ENCODE measurements at places on chromosomes 13 and 19.

- no peak for DNase-seq
Observed at GRCh38 chr13:94481941-94482340, 2.5 kb upstream of the DCT start.

- DNase-seq, result peak; percentile 85
Observed at GRCh38 chr19:10644260-10645007, 9.7 kb upstream of the ILF3 start.

DNA sequence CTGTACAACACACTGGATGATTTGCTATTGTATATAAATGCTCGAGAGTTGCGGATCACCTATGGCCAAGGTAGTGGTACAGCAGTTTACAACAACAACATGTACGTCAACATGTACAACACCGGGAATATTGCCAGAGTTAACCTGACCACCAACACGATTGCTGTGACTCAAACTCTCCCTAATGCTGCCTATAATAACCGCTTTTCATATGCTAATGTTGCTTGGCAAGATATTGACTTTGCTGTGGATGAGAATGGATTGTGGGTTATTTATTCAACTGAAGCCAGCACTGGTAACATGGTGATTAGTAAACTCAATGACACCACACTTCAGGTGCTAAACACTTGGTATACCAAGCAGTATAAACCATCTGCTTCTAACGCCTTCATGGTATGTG, 21.5 kb downstream of the OLFM4 start:
- DNase-seq, result no peak

DNA sequence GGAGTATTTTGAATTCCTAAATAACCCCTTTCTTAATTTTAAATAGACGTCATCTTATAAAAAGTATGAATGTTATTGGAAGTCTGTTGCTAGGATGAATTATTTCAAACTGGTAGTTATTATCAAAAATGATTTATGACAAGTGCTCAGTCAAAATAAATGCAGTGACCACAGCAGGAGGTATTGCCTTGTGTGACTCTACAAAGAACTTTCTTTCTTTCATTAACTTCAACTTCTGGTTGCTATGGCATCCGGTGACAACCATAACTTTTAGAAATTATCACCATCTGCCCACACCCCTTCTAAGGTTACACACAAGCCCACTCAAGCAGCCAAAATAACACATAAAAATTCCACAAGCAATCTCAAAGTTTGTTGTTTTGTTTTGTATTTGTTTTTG, 189.9 kb downstream of the DACH1 start:
- no peak for DNase-seq

DNA sequence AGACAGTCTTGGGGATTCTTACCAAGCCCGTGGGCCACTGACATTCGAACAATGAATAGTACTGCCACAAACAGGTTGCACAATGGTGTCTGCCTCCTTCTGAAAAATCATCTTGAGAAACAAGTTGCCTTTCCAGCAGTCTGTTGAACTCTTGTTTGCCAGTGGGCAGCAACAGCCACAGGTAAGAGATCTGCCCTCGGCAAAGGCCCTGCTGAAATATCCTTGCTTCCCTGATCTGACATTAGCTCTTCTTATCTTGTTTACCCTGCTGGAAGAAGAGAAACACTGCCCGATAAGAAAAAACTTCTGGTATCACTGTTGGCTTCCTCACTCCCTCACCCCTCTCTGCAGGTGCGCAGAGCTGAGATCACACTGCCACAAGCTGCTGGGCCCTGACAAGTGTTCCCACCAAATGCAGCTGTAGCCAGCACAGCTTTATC, 2.0 kb downstream of the DOCK9 start:
- DNase-seq, result no peak

GRCh38 chr19:41887711-41888382, 4.9 kb downstream of the ARHGEF1 start:
- peak; percentile 84 for DNase-seq

DNA sequence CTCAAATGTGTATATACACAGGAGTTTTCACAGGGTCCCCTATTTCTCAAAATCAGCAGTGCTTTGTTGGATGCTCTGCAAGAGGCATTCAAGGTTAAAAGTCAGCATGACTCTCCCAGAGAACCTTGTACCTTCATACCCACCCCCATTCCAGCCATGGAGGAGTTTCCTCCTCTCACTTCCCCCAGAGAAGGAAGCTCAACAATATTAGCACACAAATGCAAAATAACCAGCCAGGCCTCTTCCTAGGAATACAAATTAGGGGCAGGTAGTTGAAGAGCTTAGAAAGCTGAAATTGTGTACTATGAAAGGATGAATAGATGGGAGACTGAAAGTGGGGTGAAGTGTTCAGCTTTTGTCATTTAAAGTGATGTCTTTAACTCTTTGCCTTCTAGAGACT, 43.8 kb downstream of the SPRY2 start:
- DNase-seq, result no peak

DNA sequence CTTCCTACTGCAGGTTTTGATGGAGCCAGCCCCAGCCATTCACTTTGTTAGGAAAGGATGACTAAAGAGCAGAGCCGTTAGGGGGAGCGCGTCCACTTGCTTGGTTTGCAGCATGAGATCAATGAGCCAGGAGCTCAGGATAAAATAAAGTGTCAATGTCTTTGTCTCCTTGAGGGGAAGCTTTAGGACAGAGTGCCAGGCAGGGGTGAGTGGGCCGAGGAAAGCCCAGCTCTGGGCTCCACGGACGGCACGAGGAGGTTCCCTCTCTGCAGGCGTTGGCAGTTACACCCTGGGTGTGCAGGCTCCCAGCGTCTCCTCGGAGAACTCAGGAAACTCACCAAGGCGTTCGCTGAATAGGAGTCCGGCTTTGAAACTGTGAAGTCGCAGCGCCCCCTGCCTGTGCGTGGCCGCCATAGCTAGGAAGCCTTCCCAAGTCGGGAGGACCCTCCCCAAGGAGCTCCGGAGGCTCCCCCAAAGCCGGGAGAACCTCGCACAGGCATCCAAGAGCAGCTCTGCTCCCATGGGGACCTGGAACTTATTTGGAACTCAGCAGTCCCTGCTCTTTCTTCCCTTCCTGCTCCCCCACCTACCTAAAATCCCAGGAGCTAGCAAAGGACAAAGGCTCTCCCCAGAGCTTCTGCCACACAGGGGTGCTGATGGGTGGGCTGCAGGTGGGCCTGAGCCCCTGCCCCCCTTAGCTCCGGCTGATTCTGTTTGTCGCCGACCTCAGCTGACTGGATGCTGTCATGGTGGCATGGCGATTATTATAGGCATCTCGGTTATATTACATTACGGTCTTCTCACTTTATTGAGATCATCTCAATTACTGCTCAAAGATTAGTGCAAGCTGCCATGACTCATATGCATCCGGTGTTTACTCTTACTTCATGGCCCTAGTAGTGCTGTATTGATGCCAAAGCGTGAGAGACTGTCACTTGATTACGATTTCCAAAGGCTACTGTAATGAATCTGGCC, 34.4 kb downstream of the GSX1 start:
- DNase-seq, result peak; percentile 63

- no peak for DNase-seq
Observed at GRCh38 chr13:102643656-102644055, 46.9 kb downstream of the TPP2 start.

DNA sequence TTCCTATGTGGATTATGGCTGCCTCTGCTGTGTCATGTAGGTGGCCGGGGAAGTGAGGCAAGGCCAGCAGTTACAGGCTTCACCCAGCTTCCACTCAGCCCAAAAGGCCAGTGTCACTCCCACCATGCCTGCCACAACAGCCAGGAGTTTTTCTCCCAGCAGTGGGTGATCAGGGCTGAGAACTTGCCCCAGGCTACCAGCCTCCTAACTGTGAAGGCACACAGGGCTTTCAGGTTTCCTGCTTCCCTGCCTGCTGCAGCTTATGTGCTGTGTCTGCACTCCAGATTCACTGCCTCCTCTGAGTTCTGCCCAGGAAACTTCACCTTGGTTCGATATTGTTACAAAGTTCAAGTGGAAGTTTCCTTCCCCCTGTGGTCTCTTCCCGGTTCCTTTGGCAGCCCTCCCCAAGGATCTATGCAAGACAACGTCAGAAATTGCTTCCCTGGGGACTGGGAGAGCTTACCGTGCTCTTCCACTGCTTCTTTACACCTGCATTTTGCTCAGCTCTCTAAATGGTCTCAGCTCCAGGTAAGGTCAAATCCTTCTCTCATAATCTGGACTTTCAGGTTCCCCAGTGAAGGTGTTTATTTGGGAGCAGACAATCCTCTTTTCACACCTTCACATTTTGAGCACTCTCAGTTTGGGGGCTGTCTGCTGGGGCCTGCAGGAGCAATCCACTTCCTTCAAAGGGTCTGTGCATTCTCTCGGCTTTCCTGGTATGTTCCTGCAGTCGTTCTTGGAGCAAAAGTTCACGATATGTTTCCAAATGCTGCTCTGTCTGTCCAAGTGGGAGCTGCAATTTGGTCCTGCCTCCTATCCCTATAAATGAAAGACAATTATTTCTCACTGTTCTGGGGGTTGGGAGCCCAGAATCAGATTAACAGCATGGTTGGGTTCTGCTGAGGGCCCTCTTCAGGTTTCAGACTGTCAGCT, 1730.1 kb upstream of the PRR20A start:
- no peak for DNase-seq

DNA sequence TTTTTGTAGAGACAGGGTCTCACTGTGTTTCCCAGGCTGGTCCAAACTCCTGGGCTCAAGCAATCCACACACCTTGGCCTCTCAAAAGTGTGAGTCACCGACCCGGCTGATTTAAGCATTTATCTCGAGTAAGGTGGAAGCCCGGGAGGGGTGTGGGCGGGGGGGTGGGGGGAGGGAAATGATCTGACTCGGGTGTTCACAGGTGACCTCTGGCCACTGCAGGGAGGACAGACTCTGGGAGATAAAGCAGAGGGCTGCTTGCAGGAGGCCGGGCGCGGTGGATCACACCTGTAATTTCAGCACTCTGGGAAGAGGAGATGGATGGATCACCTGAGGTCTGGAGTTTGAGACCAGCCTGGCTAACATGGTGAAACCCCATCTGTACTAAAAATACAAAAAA, 7.9 kb downstream of the DENND1C start:
- no peak for DNase-seq

GRCh38 chr19:50510121-50510670, 795 bp downstream of the JOSD2 start:
- no peak for DNase-seq

GRCh38 chr19:33152176-33152575, 20.3 kb downstream of the WDR88 start:
- DNase-seq, result no peak

GRCh38 chr13:49022472-49023144, 46.9 kb downstream of the FNDC3A start:
- DNase-seq, result no peak

GRCh38 chr13:109166804-109167203, 537.4 kb downstream of the MYO16 start:
- no peak for DNase-seq

GRCh38 chr13:112341976-112342735, 34.0 kb upstream of the SPACA7 start:
- DNase-seq, result no peak

- no peak for DNase-seq
Observed at GRCh38 chr19:39438270-39438934, 2.7 kb upstream of the RPS16 start.

- DNase-seq, result no peak
Observed at GRCh38 chr13:59562924-59563323, 600.8 kb downstream of the DIAPH3 start.

- no peak for DNase-seq
Observed at GRCh38 chr13:32060401-32060878, 28.9 kb downstream of the FRY start.

- no peak for DNase-seq
Observed at GRCh38 chr19:2813235-2814160, 6.2 kb upstream of the ZNF554 start.

- DNase-seq, result peak; percentile 62
Observed at GRCh38 chr13:49240017-49240416, 7.7 kb upstream of the CDADC1 start.

DNA sequence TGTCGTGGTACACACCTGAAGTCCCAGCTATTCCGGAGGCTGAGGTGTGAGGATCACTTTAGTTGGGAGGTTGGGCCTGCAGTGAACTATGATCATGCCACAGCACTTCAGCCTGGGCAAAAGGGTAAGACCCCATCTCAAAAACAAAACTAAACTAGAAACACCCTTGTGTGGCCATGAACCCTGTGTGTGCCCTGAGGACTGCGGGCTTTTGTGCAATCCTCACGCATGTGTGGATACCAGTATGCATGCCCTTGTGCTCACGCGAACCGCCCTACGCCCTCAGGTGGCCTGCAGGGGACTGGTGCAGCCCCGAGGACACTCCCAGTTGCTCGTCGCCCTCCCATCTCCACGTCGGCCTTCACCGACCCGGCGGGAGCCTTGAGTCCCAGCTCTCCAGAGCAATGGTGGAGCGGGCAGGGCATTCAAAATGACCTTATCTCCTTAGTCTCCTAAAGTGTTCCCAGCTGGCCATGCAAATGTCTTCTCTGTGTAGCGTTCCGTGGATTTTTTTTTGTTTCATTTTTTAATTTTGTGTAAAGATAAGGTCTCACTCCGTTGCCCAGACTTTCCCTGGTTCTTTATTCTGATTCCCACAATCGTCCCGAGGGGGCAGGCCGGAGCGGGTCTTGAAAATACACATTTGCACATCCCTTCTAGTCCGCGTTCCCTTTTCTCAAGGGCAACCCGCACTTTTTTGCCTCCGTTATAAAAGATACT, 868 bp upstream of the EGLN2 start:
- DNase-seq, result peak; percentile 76

GRCh38 chr13:42061943-42062342, 13.5 kb downstream of the DGKH start:
- DNase-seq, result no peak

DNA sequence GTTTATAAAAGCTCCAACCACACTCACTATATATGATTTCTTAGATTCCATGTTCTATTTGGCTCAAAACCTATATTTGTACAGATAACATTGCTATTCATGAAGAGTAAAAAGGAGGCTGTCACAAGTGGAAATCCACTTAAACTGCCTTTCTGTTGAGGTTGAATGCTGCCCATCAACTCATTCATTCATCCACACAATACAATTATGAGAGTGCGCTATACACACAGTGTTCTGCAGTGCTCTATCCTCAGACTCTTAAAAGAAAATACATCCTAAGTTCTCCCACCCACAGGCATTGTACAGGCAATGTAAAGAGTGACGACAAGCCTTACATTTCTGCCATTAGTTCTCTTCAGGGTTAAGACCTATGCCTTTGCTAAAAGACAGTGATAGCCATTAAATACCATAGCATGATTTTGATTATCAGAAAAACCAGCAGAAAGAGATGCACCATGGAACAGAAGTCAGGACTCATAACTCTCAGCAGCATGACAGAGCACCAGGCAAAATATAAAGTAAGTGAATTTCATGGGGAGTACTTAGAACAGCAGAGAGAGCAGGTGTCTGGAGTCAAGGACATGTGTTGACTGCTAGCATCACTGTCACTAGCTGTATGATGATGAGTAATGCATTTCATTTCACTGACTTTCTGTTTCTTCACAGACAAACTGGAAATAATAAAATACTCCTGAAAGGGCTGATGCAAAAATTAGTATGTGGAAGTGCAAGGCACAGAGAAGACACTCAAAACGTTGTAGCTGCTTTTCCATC, 218.0 kb downstream of the RBM26 start:
- no peak for DNase-seq

Measured in CD4-positive, alpha-beta T cell treated with Interleukin-12 subunit alpha and Interleukin-12 subunit beta, for 1 hour (primary cell).